ENCODE measurements at places on chromosomes 6 and 20.

DNA sequence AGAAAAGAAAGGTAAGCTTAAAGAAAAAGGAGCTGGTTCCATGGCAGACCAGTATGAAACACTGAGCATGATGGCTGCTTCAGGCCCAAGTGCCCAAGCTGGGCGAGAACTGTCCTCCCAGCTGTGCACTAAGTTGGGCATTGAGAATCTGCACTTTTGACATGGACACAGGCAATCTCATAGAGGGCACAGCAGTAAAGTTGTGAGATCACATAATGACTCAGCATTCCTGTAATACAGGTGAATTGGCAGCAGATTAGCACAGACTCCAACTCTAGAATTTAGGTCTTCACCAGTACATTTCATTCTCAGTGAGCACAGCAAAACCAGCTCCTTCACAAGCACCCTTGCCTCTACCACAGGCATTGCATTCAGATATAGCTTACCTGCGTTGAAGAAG, 343.4 kb downstream of the PKHD1 start:
- no peak for DNase-seq

GRCh38 chr6:114419175-114419574, 76.4 kb upstream of the HS3ST5 start:
- no peak for DNase-seq

GRCh38 chr6:27867051-27867944, 44.9 kb downstream of the OR2B2 start:
- peak; percentile 55 for DNase-seq

GRCh38 chr6:91877994-91878393, 1291.1 kb upstream of the MAP3K7 start:
- no peak for DNase-seq

DNA sequence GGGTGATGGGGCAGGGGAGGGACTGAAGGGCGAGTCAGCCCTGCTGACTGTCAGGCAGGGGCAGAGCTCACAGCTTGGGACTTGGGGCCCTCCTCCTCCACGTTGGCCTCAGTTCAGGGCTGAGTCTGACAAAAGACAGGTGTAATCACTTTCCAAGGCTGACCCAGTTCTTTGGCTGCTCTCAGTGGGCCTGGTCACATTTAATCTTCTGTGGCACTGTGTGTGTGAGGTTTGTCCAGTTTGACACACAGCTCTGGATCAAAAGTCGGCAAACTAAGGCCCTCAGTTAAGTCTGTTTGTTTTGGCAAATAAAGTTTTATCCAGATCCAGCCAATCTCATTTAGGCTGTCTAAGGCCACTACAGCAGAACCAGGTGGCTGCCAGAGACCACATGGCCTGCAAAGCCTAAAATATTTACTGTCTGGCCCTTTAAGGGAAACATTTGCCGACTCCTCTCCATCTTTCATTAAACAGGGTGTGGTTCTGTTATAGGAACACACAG, 5.1 kb upstream of the MAP1LC3A start:
- DNase-seq, result no peak

GRCh38 chr6:87436435-87436834, 28.7 kb downstream of the CFAP206 start:
- no peak for DNase-seq

- no peak for DNase-seq
Measured at GRCh38 chr6:89002523-89002922, 39.1 kb upstream of the RNGTT start.

DNA sequence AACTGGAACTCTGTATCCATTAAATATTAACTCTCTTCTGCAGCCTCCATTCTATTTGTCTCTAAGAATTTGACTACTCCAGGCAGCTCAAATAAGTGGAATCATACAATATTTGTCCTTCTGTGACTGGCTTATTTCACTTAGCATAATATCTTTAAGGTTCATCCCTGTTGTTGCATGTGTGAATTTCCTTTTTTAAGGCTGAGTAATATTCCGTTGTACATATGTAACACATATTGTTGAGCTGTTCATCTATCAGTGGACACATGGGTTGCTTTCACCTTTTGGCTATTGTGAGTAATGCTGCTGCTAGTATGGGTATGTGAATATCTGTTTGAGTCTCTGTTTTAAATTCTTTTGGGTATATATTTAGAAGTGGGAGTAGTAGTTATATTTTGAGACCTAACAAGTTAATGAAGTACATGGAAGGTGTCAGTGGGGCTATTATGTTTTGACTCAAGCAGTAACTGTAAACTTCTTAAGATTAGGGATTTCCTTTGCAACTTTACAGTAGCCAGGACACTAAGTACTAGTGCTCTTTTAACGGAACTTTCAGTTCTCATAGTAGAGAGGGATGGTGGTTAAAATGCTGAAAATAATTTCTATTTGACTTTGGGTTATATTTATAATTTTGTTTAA, 29.7 kb upstream of the TMEM217 start:
- DNase-seq, result no peak

- DNase-seq, result no peak
Measured at GRCh38 chr20:11271319-11271718, 597.5 kb upstream of the JAG1 start.

GRCh38 chr6:45531999-45532595, 154.4 kb upstream of the SUPT3H start:
- no peak for DNase-seq

DNA sequence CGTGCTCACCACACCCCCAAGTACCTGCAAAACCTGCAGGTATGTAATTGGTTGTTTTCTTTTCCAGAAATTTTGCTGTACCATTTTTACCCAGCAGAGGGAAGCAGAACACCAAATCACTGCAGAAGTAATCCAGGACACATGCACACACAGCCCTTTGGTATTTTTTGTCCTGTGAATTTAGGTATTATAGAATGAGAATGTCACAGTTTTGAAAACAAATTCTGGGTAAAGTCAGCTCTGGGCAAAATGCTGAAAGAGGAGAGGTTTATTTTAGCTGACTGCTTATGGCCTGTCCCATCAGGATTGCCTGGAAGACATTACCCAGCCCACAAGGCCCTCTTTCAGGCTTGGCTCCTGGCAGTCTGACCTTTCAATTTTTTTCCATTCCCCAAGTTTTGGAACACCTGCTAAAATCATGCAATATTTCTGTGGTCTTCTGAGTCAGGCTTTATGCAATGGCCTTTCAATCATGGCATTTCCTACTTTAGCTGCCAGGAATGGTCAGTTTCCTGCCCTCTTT, 3.5 kb upstream of the EFHC1 start:
- DNase-seq, result peak; percentile 30

- no peak for DNase-seq
Measured at GRCh38 chr6:24107294-24107693, 18.7 kb upstream of the NRSN1 start.

Data from NCI-H1092 (cell line).